ENCODE measurements at places on chromosomes 3 and 15.

DNA sequence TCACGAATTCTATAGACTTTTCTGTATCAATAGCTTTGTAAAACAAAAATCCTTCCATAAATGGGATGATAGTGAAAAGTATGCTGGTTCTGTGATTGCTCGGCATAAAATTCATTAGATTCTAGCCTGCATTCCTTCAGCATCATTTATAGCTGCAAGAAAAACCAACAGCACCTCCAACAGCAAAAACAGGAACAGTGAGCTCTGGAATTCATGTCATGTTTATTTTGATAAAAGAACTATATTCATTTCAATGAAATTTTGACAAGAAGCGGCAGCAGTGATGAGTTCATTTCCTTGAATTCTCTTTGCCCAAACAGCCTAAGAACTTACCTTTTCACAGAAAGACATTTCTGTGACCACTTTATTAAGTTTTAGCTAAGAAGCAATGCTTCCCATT lies 515.2 kb upstream of the CCDC54 start:
- no peak for DNase-seq

GRCh38 chr3:125960456-125961288 lies 8.3 kb upstream of the ROPN1B start:
- no peak for DNase-seq

DNA sequence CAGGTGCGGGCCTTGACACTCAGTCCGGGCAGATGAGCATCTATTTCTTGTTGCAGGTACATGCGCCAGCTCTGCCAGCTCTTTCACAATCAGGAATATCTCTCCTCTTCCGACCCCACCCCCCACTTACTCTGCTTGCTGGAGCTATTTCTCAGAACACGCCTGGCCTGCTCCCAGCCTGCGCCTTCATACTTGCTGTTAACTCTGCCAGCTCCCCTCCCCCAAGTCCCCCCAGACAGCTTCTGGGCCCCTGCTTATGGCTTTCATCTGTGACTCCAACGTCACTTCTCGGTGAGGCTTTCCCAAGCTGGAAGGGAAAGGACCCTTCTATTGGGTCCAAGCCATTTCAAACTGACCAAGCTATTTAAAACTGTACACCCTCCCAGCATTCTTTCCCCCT lies 15.2 kb downstream of the MAGEF1 start:
- no peak for DNase-seq

GRCh38 chr3:41525303-41526064 lies 326.2 kb downstream of the CTNNB1 start:
- no peak for DNase-seq

GRCh38 chr15:33131552-33132232 lies 62.8 kb downstream of the FMN1 start:
- DNase-seq = no peak

DNA sequence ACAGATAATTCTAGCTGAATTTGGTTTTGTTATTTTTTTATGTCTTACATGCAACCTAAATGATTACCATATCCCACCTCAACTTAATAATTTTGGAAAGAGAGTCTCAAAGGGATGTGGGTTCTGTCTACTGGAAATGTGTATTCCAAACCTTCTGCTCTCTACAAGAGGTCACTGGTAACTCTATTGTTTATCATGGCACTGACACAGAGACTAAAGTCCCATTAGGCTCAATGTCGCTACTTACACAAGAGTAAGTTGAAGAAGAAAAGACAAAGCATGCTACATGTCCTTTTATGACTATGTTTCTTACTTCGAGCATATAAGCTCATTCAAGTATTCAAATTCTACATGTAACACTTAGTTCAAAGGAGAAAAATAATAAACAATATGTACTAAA lies 460.3 kb upstream of the EPHA6 start:
- DNase-seq = no peak
